Naive thymus-derived CD8-positive, alpha-beta T cell (primary cell): ENCODE measurements at places on chromosomes 2 and 18. TPM values are rescaled to one million over a fixed set of nuclear protein-coding genes. Genes with fewer than 3 reads are reported as not detected.

Gene GPR39
- total RNA-seq: not detected

Gene MARCO
- total RNA-seq: not detected

Gene CCDC85A
- not detected for total RNA-seq

Gene SPEG
- 20.3 TPM for total RNA-seq
